Ovary (tissue), 10 donors: ENCODE measurements at places on chromosomes 5 and 9.

GRCh38 chr5:96821260-96821916 lies 13.6 kb upstream of the ERAP1 start:
- no peak for DNase-seq

DNA sequence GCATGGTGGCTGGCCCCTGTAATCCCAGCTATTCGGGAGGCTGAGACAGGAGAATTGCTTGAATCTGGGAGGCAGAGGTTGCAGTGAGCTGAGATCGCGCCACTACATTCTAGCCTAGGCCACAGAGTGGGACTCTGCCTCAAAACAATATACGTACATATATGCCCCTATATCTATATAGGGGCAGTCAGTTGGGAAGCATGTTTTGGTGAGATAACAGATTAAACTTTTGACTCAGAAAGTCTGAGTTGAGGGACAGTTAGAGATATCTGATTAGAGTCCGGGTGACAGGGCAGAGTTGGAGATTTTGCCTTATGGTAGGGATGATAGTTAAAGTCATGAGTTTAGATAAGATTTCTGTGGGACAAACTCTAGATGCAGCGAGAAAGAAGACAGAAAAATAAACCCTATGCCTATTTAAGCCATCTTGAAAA lies 71.8 kb upstream of the ALDH1A1 start:
- no peak for DNase-seq

- DNase-seq: no peak
These were observed 54.0 kb upstream of the TGFBR1 start for GRCh38 chr9:99050924-99051323.

DNA sequence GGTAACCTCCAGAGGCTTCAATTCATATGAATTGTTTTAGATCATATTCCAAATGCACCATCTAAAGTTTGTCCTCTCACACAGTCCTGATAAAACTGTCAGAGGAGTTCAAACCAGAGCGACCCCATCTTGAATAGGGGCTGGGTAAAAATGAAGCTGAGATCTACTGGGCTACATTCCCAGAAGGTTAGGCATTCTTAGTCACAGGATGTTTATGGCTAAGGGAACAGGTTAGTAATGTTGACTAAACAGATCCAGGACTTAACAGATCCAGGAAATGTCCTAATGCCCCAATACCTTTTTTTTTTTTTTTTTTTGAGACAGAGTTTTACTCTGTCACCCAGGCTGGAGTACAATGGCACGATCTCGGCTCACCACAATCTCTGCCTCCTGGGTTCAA lies 192.6 kb upstream of the PRDM9 start:
- DNase-seq: no peak

DNA sequence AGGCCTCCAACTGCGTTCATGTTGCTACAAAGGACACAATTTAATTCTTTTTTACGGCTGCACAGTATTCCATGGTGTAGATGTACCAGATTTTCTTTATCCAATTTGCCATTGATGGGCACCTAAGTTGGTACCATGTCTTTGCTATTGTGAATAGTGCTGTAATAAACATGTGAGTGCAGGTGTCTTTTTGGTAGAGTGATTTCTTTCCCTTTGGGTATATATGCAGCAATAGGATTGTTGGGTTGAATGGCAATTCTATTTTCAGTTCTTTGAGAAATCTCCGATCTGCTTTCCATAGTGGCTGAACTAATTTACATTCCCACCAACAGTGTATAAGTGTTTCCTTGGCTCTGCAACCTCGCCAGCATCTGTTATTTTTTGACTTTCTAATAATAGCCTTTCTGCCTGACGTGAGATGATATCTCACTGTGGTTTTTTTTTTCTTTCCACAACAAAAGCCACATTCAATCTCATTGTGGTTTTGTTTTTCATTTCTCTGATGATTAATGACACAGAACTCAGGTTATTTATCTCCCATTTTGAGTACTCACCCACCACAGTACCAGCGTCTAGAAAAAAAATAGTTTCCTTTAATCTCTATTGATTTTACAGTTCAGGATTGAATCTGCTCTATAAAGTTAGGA lies 21.9 kb downstream of the ARRDC3 start:
- DNase-seq: no peak

- DNase-seq: no peak
These were observed 10.7 kb upstream of the SPARC start for GRCh38 chr5:151697452-151697851.

GRCh38 chr5:149323210-149323609 lies 22.1 kb upstream of the GRPEL2 start:
- DNase-seq: no peak

- DNase-seq: no peak
These were observed 557.3 kb upstream of the SEMA6A start for GRCh38 chr5:117131876-117132275.

DNA sequence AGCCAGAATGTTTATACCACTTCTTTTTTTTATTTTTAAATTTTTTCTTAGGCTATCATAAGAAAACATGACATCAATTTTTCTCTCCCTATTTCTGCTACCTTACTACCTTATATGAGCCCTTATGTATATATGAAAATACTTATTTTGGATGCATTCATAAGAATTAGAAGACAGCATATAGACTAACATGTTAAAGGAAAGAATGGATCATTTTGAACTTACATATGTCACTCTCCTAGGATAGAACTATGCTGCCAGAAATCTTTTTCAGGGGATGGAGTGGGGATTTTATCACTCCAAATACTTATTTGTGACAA lies 51.8 kb downstream of the SNX24 start:
- DNase-seq: no peak

GRCh38 chr5:143413958-143414669 lies 10.6 kb upstream of the NR3C1 start:
- DNase-seq: no peak

GRCh38 chr9:94081435-94081834 lies 2.8 kb upstream of the PTPDC1 start:
- DNase-seq: no peak

GRCh38 chr9:88236511-88237478 lies 98.5 kb upstream of the SPATA31C2 start:
- peak; percentile 64 for DNase-seq

DNA sequence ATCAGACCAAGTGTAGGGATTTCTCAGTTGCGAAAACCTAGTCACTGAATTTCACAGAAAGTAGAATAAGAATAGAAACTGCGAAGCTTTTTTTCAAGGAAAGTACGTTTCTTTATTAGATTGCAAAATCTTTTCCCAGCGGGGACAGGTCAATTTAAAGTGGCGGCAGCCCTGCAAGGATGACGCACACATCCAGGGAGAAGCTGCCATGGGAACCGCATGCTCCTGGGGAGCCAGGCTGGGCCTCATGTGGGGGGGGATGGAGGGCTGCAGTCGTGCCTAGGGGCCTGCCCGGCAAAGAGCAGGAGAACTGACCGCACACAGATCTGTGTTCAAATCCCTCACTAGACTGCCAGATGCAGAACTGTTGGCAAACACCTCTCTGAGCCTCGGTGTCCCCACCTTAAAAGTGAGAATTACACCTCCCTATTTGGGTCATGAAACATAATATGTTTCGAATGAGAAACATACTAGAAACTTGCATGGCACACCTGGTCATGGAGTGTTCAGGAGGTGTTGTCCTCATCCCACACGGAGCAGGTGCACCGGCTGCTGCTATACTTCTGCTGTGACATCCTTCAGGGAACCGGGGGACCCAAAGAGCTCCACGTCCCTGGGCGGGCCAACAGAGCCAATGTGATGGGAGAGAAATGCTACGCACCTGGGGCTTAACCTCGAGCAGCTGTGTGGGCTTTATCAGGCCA lies 127.8 kb upstream of the PHYKPL start:
- DNase-seq: no peak

DNA sequence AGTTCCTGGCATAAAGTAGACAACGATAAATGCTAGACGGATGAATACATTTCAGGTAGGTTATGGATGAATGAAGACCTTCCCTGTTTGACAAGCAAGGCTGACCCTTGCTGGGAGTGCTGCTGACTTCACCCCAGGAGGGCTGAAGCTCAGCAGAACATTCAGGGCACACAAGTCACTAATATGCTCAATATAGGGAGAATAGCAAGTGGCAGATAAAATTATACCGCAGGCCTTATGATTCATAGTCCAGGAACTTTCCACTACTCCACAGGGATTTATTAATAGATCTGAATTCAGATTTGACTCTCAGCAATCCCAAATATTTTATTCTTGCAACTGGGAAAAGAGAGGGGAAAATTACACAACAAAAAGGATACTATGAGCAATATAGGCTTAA lies 38.2 kb upstream of the GRAMD2B start:
- DNase-seq: no peak

GRCh38 chr5:178469011-178469974 lies 120.9 kb downstream of the COL23A1 start:
- DNase-seq: no peak

DNA sequence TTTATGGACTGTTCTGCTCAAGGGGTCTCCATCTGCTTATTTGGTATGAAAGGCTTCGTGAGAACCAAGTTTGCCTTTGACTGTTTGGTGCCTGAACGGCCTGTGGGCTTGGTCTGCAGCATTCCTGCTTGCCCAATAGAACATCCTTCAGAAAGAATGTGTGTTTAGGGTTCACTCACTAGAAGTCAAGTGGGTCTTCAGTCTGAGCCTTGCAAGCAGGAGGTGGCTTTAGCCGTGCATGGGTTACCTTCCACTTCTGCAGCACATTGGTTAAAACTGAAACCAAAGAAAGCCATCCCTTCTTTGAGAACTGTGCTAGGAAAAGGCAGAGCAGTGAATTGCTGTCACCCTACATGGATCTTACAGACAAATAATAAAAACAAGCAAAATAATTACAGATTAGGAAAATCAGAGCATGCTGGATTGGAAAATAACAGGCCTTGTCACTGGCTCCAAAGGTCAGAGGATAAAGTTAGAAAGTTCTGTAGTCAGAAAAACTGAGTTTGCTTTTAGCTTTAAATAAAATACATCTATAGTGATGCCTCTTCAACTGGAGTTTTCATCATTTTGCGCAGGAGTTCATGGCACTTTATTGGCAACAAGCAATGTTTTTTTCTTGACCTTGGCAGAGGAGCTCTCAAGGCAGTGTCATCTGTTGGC lies 16.6 kb downstream of the WWC1 start:
- DNase-seq: no peak

DNA sequence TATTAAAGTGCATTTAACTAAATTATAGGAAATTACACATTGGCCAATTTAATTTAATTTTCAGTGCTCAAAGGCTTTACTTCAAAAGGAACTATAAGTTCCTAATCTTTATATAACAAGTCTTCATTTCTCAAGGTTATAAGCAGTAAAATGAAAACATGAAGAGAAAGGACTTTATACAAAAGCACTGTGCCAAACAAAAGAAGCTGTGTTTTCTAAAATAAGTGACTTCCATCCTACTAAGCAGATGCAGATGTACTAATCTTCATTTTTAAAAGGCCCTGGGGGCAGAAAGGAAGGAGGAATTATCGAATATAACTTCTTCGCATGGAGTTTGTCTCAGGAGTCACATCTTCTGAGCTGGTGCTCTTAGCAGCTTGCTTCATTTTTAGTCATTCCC lies 81.4 kb downstream of the SHC3 start:
- no peak for DNase-seq
